ENCODE measurements at places on chromosomes 2 and 18.

DNA sequence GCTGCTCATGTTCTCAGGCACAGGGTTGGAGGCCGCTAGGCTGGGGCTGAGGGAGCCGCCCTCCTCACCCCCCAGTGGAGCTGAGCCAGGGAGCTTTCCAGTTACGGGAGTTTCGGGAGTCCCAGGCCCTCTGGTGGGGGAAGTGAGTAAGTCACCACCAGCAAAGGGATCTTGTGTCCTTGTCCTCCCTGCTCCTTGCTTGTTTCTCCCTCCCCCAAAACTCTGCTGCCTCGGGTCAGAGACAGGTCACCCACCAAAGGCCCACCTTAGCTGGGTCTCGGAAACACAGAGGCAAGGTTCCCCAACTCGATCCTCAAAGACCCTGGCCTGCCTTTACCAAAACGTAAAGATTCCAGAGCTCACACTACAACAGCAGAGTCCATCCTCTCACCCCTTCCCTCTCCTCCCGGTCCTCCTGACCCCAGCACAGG, 60.5 kb upstream of the POMC start:
- DNase-seq: peak; percentile 46

DNA sequence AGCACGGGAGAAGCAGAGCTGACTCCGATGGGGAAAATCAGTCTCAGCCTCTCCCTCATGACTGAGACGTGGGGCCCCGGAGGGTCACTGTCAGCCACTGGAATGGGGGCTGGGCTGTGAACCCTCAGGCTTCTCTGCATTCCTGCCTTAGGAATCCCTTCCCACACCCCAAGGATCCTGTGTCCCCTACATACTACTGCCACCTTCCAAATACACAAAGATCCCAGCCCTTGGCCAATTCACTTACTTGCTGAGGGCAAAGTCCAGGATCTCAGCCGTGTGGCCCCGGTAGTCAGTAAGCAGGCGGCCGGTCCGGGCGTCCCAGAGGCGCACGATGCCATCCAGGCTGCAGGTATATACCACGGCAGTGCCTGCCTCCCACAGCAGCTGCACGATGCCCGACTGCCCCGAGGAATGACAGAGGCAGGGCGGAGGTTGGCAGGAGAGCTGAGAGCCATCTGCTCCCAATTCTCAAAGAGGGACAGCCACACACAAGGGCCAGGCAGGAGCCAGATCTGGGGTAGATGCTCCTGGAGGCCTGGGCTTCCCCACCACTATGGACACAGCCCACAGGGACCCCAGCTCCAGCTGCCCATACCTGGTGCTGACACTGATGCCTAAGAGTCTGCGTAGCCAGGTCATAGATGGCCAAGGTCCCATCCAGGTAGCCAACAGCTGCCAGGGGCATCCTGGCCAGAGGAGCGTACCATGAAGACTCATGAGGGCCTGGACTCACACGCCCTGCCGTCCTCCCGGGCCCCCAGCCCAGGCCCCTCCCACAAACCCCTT, 4.2 kb downstream of the GPBAR1 start:
- no peak for DNase-seq

- DNase-seq: peak; percentile 19
Measured at GRCh38 chr2:172806493-172806892, 70.8 kb downstream of the RAPGEF4 start.

GRCh38 chr2:231181860-231182512, 16.4 kb upstream of the ARMC9 start:
- no peak for DNase-seq

GRCh38 chr2:230998882-230999281, 3.0 kb downstream of the SPATA3 start:
- no peak for DNase-seq

DNA sequence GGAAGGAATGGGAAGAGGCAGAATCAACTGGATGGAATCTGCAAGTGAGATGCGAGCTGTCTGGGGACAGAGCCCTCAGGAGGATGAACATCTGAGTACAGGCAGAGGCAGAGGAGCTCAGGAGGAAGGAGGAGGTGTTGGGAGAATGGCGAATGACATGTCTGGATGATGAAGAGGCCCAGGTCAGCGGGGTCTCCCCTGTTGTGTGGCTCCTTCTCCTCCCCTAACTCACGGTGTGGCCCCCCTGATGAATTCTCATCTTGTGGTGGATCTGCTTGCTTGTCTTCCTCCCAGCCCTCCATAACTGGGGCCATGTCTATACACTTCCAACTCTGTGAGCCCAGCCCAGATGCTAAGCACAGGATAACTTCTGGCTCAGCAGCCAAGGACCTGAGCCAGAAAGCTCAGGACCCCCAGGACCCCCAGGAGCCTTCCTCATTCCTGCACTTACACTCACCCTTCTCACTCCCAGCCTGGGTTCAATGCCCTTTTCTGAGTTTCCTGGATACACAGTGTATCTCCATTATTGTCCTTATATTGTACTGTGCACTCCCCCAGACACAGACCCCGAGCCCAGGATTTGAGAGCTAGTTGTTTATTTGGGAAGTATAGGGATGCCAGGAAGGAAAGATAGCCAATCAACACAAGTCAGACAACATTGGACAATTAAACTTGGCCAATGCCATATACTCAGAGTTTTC, 678.6 kb upstream of the HS6ST1 start:
- DNase-seq: no peak

DNA sequence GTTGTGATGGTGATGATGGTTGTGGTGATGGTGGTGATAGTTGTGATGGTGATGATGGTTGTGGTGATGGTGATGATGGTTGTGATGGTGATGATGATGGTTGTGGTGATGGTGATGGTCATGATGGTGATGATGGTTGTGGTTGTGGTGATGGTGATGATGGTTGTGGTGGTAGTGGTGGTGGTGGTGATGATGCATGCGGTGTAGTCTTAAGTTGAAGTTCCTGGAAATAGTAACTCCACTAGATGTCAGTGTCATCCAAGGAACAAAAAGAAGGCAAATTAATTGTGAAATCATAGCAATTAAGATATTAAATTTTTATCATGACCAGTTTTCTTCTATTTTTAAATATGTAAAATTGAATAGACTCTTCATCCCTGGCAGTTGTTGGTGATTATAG, 309.2 kb downstream of the AGAP1 start:
- DNase-seq: no peak

DNA sequence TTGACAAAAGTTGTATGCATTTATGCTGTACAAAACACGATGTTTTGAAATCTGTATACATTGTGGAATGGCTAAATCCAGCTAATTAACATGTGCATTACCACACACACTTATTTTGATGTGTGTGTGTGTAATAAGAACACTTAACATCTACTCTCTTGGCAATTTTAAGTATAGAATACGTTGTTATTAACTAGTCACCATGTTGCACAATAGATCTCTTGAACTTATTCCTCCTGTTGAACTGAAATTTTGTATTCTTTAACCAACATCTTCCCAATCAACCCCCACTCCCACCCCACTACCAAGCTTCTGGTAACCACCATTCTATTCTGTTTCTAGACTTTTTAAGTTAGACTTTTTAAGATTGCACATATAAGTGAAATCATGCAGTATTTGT, 16.3 kb upstream of the SP3 start:
- DNase-seq: no peak

DNA sequence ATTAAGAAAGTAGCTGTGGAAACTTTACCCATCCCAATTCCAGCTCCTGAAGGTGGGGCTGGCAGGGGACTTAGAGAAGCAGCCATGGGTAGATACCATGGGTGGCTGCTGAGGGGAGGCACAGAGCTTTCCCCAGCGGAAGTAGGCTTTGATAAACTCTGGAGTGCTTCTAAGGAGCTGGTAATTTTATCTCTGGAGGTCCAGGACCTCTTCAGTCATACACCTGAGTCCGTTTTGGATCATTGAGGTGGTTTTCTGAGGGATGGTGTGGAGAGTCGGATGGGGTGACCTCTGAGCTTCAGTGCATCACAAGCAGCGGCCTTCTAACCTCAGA, 36.7 kb upstream of the BMP10 start:
- no peak for DNase-seq

GRCh38 chr2:38098421-38099098, 22.6 kb upstream of the CYP1B1 start:
- DNase-seq: no peak

GRCh38 chr2:36982467-36982866, 16.1 kb upstream of the STRN start:
- no peak for DNase-seq

DNA sequence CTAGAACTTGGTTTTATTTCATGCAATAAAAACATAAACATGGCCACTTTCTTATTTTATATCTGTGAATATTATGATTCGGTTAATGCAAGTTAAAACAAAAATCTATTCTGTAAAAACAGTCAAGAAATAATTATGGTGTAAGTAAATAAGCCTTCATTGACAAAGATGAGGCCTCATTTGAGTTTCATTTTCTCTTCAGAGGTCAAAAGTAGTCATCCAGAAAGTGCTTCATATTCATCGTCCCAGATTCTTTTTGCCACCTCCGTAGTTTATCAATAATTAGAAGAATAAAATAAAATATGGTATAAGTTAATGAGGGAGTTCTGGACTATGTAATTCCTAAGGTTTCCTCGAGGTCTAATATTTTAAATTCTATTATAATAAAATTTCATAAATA, 19.4 kb upstream of the HNRNPA3 start:
- DNase-seq: no peak

DNA sequence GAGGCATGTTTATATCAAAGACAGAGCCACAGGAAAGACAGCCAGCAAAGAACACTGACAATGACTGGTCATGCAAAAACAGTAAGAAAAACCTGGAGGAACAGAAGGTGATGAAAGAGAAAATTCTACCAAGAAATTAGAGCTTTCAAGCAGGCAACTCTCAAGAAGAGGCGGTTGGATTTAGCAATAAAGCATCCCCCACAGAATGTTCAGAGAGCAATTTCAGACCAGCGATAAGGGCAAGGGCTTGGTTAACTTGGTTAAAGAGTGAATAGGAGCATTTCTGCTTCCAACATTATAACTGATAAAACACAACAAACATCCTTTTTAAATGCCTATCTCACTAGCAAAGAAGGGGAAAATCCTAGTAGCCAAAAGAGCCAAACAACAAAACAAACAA, 68.0 kb upstream of the NCKAP5 start:
- DNase-seq: no peak

- DNase-seq: peak; percentile 81
Measured at GRCh38 chr18:12904012-12904516, 20.0 kb upstream of the PTPN2 start.

DNA sequence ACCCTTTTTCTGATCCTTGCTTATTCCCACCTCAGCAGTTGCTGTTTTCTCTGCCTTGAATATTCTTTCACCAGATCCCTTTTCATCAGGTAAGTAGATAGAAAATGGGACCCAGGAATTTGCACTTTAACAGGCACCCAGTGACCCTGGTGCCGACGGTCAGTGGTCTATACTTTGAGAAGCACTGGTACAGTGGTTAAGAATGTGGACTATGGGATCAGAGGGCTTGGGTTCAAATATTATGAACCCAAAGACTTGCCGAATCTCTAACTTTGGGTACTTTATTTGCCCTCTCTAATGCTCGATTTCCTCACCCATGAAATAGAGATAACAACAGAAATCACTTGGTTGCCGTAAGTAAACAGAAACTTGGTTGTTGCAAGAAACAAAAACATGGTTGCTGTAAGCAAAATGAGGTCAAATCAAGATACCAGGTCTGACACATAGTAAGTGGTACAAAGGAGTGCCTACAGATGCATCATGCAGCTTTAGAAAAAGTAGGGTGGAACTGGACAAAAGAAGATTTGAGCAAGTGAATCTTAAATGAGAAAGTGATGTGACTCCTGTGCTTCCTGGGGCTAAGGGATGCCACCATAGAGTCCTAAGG, 69.5 kb upstream of the GLS start:
- no peak for DNase-seq

DNA sequence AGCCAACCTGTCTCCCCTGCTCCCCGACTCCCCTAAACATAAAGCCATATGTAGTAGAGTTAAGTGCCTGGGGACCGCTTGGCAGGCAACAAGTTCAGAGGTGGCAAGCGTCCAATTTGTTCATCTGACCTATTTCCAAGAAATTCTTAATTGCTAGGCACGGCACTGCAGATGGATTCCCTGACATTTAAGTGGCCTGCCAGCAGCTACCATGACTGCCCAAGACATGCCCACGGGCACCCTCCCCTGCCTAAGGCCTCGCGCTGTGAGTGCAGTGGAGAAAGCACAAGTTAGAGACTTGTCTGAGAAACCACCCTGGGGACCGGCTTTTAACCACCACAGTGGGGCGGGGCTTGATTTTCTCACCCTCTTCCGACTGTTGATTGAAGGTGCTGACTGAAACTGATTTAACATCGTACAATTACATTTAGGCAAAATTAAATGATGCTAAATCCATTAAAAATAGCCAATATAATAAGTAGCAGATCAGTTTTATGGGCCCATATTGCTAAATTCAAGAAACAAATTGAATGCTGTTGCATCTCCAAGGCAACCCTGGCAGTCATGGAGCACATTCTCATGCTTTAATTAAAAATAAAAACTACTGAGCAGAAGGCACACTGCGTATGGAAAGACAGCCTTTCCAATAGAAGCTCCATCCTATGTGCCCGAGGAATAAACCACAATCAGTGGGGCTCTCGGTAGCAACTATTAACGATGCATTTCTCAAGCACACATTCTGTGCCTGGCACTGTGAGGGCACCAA, 163.6 kb upstream of the ACAA2 start:
- no peak for DNase-seq

DNA sequence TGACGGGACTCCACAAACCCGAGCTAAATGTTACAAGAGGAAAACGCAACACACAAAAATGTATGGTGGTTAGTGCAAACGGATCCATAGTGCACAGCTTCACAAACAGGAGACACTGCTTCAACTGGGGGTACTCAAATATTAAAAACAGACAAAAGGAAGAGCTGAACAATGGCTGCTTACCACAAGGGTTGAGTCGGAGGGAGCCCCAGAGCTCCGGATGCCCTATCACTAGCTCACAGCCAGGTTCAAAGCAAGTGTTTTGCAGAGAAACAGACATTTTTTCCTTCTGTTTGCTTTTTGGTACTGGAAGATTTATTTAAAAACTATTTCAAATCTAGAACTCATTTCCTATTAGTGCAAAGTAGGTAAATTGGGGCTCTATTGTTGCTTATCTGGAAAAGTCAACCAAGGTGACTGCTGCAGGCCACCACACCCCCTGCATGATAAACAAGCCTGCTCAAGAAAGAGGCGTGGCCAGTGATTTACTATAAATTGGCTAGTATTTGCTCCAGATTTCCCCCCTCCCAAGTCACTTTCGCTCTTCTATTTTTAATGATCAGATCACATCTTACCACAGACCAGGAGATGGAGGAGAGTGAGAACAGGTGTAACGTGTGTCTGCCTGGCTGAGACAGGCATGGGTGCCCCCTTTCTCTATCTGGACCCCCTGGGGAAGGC, 46.5 kb downstream of the ZAP70 start:
- peak; percentile 21 for DNase-seq

GRCh38 chr2:237864940-237865622, 5.7 kb downstream of the RAMP1 start:
- DNase-seq: no peak

DNA sequence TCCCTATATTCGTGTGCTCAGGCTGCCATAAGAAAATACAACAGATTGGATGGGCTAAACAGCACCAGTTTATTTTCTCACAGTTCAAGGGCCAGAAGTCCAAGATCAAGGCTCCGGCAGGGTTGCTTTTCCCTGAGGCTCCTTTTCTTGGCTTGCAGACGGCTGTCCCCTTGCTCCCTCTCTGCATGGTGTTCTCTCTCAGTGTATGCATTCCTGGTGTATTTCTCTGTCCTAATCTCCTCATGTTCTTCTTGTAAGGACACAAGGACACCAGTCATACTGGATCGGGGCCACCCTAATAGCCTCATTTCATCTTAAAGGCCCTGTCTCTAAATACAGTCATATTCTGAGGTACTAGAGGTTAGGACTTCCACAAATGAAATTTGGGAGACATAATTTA, 62.6 kb upstream of the SLC16A14 start:
- no peak for DNase-seq

- DNase-seq: no peak
Measured at GRCh38 chr2:70471129-70471528, 82.5 kb downstream of the TGFA start.

All from CD4-positive, alpha-beta T cell treated with Interleukin-21 for 1 hour (primary cell).